ENCODE measurements at places on chromosomes 5 and 9.

GRCh38 chr9:128555180-128555721 lies 2.9 kb downstream of the SPTAN1 start:
- peak; percentile 96 for DNase-seq

GRCh38 chr5:34604119-34604675 lies 51.9 kb upstream of the RAI14 start:
- no peak for DNase-seq

DNA sequence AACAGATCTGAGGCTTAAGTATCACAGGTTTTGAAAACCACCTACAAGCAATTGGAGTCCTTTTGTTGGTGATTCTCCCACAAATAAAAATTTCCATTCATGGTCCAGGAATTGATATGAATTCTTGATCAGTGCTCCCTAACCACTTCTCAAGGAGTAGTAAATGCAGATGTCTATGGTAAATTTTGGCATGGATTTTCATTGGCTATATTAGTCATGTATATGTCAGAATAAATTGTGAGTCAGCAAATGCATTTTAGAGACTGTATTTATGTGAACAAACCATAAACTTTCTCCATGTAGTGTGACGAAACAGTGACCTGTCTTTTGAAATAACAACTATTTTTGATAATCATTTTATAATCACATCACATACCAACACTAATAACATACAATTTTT lies 611.1 kb downstream of the HTR1A start:
- no peak for DNase-seq

GRCh38 chr5:181235689-181236366 lies 7.9 kb downstream of the RACK1 start:
- DNase-seq, result no peak

DNA sequence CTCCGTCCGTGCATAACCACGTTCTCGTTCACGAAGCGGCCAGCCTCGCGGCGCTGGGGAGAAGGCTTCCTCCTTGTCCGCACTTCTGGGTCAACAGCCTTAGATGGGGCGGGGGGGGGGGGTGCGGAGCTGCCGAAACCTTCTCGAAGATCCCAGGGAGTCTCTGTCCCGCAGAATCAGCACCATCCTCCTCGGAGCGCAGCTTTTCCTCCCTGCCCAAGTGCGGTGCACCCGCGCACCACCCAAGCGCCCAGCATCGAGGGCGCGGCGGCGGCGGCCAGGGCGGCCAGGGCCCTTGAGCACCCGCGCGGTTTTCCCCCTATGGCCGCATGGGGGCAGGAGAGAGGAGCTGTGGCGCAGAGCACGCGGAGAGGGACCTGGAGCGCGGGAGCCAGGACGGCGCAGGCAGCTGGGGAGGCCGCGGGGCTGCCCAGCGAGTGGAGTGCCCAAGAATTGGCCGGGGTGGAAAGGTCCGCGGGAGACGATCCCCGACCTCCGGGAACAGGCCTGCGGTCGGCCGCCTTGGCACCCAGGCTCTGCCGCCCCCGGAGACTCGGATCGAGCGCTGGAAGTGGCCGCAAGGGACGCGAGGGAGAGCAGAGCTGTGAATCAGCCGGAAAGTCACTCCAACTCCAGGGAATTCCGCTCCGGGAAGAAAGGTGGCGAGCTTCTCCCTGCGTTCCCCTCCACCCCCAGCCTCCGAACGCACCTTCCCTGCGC lies 43.1 kb downstream of the TMEM174 start:
- DNase-seq, result peak; percentile 91

DNA sequence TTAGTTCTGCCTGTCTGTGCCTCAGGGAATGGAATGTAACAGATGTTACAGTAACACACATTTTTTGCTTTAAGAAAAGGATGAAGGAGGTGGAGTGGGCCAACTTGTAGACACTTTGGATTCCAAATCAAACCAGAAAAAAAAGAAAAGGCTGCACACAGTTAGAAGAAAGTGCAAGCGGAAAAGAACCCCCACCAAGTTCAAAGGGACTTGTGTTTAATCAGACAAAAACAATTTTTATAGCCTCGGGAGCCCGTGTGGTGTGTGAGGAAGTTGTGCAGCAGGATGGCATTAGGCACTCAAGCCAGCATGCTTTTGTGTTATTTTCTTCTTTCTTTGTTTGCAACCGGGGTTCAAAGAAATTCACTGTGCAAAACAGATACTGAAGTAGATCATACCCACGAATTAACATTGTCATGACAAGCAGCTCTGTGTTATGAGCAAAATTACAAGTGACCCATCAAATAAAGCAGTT lies 189.5 kb downstream of the SEMA5A start:
- no peak for DNase-seq

DNA sequence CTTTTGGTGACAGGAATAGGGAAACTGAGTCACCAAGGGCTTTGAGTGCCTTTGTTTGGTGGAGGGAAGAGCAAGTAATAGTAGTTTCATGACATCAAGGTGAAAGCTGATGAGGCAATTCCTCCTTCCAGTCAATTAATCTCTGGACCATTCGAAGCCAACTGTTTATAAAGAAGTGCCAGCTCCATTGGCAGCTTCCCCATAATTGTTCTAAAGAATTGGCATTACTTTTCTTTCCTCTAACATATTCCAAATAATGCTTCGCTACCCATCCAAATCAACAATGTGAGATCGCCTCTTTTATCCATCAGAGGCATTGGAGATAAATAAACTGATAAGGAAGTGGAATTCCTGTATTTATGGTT lies 132.4 kb downstream of the NPR3 start:
- DNase-seq, result no peak

- DNase-seq, result peak; percentile 94
Measured at GRCh38 chr9:133558191-133559126, 24.0 kb downstream of the ADAMTSL2 start.

GRCh38 chr5:142671801-142672200 lies 14.1 kb downstream of the FGF1 start:
- no peak for DNase-seq

DNA sequence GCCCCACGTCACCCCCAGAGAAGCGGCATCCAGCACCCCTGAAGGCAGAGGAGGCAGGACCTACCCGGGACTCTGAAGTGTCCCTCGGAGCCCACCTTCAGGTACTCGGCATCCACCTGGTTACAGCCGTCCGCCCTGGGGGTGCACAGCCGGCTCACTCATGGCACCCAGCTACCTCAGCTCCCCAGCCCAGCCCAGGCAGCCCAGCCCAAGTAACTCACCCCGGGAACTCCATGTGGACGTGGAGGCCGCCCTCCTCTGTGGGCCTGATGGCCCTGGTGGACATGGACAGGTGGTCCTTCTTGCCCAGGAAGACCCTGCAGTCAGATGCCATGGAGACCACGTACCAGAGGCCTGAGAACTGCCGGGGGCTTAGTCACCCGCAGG lies 676 bp downstream of the LCN15 start:
- no peak for DNase-seq

All from mesendoderm (in vitro differentiated cells).